ENCODE measurements at places on chromosomes 1 and 21. TPM values are rescaled to one million over a fixed set of nuclear protein-coding genes. Genes with fewer than 3 reads are reported as not detected.

CCDC27 gene
- total RNA-seq: not detected

RHD gene
- total RNA-seq: 0.19 TPM

DNA sequence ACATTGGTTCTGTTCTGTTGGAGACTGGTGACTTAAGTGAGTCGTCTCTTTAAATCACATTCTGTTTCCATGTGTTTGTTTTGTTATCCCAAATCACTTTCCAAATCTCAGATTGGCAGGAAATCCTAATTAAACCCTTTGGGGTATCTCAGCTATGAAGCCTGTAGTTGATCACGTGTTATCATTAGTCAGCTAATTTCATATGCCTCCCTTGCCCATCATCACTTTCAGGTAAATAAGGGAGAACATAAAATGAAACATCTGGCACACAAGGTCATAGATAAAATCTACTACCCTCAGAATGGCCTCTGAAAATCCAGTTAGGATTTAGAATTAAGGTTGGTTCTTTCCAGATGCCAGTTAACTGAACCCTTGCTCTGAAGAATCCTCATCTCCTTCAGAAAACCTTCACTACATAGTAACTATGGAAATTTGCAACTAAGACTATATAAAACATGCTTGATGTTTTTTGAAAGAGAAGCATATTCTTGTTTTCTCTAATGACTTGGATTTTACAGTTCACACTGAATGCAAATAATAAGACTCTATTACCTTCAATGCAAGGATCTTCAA lies 401.5 kb downstream of the DSCAM start:
- DNase-seq: no peak

GRCh38 chr1:182069028-182069466 lies 7.5 kb upstream of the ZNF648 start:
- DNase-seq: peak; percentile 21

DNA sequence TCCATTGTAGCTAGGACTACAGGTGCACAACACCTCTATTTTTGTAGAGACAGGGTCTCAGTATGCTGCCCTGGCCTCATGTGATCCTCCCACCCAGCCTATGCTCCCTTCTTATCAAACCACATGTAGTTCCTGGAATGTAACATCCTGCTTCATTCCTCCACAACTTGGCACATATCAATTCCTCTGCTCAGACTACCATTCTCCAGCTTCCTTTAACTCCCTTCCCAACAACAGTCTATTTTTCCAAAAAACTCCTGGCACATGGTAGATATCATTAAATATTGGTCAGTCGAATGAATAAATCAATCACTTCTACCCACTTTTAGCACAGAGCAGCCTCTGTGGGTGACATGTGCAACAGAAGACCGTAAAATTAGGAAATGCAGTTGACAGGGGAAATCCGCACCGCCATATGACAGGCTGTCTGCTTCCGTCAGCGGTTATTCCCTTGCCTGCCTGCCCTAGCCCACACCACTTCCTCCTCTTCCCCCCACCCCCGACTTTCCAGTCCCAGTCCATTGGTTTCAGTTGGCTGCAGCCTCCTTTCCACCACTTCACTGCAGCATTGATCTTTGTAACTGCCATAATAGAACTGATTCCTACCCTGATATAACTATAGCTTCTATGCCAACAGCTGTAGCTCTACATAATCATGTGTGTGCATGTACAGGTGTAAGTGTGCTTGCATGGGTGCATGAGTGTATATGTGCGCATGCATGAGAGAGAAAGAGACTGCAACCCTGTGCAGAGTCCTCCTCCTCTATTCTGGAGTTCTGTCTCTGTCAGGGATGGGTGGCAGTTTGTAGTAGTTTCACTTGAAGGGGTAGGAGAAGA lies 6.8 kb upstream of the AKR1A1 start:
- peak; percentile 70 for DNase-seq

GRCh38 chr1:82818586-82818985 lies 1017.9 kb downstream of the ADGRL2 start:
- DNase-seq: no peak

DNA sequence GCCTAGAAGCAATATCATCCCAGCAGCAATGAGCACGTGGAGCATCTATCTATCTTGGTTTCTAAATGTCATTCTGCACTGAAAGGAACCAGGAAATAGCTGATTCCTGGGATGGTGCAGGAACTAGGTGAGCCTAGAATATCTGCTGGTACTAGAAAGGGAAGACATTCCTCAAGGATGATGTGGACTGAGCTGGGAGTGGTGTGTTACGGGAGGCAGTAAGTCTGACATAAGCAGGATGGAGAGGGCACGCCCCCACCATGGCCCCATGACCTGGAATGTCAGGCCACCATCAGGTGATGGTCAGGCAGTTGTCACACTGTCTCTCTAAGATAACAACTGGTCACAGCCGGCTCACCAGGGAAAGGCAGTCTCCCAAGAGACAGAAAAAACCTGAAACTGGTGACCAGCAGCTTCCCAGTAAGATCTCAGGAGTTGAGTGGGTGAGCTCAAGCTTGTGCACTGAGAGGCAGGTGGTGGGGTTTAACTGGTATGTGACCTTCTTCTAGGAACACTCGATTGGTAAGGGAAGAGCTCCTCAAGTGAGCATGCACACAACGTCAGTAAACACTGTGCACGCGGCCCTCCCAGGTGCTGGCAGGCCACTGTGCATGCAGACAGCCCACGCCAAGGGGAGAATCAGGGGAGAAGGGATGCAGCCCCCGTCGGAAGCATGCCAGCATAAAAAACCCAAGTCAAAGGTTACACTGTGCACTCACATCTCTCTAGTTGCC lies 148.7 kb downstream of the ADSS2 start:
- DNase-seq: no peak
